ENCODE measurements at places on chromosomes 3 and 15.

DNA sequence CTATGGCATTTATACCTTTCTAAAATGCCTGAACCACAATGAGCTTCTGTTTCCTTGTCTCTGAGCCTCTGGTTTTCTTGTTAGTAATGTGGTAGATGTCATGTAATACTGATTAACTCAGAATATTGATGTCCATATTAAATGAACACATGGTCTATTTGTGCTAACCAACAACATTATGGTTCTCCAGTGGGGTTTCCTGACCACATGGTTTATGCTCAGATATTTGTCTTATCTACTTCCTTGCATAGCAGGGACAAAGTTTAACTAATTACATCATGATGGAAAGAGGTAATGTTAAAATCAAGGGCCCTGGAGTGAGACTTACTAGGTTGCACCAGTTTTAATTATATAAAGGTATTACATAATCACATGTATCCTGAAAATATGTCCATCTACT, 62.6 kb upstream of the SCN10A start:
- no peak for DNase-seq

GRCh38 chr3:5389057-5389456, 201.6 kb downstream of the EDEM1 start:
- no peak for DNase-seq

DNA sequence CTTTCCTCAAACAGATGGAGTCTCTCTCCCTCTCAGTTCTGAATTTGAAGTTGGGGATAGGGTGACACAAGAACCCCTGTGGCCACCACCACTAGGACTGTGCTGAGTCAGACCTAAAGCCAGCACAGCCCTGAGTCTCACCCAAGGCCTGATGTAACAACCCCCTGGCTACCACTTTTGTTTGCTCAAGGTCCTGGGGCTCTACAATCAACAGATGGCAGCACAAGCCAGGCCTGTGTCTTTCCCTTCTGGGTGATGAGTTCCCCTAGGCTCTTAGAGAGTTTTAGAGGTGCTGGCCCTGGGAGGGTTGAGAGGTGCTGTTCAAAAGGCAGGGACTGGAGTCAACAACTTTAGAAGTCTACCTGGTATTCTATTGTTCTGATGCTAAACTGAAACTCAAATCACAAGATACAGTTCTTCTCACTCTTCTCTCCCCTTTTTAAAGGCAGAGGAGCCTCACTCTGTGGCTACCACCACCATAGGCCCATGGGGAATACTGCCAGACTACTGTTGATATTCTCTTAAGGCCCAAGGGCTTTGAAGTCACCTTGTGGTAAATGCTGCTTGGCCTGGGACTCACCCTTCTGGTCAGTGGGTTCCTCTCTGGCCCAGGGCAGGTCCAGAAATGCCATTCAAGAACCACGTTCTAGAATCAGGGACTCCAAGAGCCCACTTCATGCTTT, 6.5 kb downstream of the OR5K4 start:
- DNase-seq, result no peak

DNA sequence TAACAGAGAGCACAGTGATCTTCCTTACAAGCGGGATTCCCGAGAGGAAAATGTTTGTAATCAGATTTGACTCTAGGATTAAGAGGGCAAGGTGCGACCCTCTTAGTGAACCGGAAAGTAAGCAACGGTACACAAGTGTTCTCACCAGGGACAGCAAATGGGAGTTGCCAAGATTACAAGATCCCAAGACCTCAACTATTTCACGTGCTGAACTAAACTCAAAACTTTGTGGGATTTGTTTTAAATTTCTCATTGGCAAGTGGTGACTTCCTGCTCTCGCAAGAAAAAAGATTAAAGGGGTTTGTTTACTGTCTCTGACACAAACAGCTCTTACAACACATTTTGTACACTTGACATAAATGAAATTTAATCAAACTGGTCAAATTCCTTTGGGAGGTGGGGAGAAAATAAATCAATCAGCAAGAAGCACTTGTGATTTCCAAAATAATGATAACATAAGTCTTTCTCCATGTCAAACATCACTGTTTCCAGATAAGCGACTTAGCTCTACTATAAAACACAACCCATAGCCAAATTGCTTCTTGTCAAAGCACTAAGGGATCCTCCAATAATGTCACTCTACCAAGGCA, 2.2 kb upstream of the PGPEP1L start:
- no peak for DNase-seq

DNA sequence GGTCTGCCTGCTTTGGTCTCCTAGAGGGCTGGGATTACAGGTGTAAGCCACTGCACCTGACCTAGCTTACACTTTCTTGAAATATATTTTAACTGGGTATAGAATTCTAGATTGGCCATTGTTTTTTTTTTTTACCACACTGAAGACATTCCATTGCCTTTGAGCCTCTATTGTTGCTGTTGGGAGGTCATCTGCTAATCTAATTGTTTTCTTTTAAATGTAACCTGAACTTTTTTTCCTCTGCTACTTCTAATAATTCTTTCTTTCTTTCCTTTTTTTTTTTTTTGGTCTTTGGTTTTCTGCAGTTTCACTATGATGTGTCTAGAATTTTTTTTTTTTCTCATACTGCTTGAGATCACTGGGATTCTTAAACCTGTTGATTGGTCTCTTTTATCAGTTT, 28.1 kb downstream of the ERICH6 start:
- DNase-seq, result no peak

Data from inflammatory macrophage (primary cell).